ENCODE measurements at places on chromosomes 3 and 15. TPM values are rescaled to one million over a fixed set of nuclear protein-coding genes. Genes with fewer than 3 reads are reported as not detected.

GRCh38 chr3:158713094-158713499 lies 19.2 kb downstream of the RARRES1 start:
- no peak for DNase-seq

UMPS gene
- 6.6 TPM for polyA plus RNA-seq

GOLGA6A gene
- polyA plus RNA-seq: not detected

DNA sequence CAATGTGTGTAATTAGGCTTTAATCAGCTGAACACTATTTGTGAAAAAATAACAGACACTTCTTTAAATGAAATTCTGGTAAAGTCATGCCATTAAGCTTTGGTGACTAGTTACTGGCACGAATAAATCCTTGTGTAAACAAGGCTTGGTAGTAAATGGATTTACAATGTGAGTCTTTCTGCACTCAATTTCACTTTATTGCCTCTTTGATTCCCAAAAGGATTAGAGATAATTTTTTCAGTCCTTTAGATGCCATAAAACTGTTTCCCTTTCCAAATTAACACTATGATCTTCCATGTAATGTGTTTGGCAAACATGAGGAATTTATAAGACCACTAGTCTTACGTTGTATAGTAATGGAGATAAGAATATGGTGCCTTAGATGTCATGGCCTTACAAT lies 339.5 kb upstream of the DNAJC19 start:
- no peak for DNase-seq

DNA sequence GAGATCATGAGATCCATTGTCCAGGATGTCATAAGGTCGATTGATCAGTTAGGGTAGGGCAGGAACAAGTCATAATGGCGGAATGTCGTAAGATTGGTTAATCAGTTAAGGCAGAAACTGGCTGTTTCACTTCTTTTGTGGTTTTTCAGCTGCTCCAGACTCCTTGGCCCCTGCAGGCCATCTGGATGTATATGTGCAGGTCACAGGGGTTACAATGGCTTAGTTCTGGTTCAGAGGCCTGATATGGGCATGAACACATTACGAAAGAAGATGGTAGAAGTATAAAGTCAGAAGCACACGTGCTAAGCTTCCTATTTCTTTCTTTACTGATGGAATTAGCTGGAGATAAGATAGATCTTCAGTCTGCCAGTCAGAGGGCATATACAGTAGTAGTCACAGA lies 315.4 kb upstream of the LRRC3B start:
- no peak for DNase-seq

DNA sequence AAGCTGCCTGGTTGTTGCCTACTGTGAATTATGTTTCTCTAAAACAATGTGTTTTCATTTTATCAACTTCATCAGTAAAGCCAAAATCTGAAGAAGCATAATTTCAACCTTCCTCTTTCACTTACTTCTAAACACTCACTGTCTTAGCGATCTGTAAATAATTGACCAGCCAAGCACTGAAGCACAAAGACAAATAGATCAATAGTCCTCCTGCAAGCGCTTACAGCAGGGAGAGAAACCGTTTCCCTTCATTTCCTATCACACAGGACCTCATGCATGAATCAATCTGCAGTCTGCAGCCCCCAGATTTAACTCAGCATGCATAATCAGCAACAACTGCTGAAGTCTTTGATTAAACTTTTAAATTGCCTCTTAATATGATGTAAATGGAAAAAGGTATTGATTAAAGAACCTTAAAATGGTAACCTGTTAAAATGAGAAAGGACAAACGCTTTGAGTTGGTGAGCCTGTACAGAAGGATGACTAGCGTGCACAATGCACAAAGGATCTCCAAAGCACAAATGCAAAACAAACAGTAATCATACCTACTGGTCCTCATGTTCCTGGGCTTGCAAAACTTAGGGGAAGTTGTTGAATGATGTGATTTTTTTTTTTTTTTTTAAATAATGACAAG lies 370.2 kb upstream of the ZNF385D start:
- DNase-seq: no peak

SMAD3 gene
- 55.9 TPM for polyA plus RNA-seq

DNA sequence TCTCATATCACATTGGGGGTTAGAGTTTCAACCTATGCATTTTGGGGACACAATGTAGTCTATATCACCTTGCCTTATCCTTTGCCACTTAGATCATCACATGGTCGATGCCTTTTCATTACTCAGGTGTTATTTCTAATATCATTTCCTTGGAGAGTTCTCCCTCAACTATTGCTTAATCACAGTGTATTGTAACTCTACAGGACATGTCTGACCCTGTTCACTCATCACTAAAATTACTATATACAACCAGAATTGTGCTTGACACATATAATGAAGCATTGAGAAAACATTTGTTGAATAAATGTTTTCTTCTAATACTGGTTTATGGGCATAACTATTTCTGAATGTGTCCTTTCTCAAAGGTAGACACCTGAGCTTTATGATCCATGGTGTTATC lies 207.4 kb downstream of the EPHA6 start:
- no peak for DNase-seq

LMAN1L gene
- 1.1 TPM for polyA plus RNA-seq

DNA sequence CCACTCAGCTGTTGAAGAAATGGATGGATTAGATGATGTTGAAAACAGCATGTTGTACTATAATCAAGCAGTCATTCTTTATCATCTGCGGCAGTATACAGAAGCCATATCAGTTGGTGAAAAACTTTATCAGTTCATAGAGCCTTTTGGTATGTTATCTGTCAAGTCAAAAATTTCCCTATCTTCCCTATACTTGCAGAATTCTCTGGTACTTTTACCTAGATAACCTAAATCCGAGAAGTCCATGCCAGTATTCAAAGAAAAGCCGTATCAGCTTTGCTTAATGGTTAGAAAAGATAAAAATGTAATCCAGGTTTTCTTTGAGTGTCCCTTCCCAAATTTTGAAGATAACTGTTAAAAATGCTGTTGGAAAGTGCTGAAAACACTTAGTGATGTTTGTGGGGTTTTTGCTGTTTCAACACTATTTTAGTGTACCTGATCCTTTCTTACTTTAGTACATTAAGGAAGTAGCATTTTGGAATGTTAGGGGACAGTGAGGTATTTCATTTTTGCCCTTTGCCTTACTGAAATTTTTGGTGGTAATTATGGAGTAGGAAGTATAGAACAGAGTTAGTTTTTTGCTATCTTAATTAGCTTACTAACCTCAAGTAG lies 23.8 kb downstream of the CNOT10 start:
- no peak for DNase-seq

ADIPOQ gene
- polyA plus RNA-seq: not detected

SLCO2A1 gene
- polyA plus RNA-seq: not detected

DNA sequence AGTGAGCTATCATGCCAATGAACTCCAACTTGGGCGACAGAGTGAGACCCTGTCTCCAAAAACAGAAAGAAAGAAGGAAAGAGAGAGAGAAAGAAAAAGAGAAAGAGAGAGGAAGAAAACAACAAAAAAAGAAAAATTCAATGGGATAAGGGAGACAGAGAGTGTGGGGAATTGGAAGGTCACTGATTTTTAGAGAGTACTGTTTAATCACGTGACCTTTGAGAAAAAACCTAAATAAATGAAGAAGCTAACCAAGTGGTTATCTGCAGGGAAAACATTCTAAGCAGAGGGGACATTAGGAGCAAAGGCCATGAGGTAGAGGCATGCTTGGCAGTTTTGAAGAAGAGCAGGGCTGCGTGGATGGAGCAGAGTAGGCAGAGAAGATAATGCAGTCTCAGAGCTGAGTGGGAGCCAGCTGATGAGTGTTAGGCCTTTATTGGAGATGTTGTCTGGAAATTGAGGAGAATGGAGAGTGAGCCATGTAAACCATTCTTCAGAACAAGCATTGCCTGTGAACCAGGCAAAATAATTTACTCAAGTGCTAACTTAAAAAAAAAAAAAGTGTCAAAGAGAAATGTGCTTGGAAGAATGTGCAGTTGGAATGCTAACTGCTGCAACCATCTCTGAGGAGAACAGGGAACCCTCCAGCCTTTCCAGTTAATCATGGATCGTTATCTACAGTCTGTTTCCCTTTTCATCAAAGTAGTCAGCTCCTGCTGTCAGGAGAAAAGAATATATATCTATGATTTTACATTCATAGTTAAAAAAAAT lies 377.3 kb upstream of the SEMA6D start:
- DNase-seq: no peak

DNA sequence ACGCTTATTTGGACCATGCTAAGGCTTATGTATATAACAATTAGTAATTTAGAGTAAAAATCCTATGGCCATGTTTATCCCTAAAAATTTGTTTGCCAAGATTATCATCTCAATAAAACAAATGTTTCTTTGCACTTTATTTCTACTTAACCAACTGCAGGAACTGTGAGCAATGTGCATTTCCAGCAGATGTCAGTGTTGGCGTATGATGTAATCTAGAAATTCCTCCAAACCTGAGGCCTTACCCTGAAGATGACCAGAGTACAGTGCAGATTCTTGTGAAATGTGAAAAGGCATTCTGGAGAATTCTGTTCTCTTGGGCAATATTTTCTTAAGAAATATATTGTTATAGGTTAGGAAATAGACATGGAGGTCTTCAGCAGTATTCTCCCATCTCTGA lies 205.9 kb downstream of the MBNL1 start:
- peak; percentile 66 for DNase-seq

FOXL2 gene
- not detected for polyA plus RNA-seq

RARB gene
- not detected for polyA plus RNA-seq

DNA sequence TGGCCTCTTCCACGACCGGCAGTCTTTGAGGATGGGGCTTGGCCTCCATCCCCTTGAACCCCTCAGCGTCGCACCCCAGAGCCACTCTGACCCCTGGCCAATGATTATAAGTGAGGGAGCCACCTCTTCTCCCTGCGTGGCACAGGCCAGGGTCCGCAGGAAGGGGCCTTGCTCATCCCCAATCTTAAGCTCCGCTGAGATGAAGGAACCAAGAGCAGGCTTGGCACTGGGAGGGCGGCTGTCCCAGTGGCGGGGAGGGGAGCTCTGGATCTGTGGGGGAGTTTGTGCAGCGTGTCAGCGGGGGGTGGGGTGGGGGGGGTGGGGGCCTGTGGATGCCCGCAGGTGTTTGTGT lies 13.8 kb upstream of the ADPGK start:
- DNase-seq: no peak

DNA sequence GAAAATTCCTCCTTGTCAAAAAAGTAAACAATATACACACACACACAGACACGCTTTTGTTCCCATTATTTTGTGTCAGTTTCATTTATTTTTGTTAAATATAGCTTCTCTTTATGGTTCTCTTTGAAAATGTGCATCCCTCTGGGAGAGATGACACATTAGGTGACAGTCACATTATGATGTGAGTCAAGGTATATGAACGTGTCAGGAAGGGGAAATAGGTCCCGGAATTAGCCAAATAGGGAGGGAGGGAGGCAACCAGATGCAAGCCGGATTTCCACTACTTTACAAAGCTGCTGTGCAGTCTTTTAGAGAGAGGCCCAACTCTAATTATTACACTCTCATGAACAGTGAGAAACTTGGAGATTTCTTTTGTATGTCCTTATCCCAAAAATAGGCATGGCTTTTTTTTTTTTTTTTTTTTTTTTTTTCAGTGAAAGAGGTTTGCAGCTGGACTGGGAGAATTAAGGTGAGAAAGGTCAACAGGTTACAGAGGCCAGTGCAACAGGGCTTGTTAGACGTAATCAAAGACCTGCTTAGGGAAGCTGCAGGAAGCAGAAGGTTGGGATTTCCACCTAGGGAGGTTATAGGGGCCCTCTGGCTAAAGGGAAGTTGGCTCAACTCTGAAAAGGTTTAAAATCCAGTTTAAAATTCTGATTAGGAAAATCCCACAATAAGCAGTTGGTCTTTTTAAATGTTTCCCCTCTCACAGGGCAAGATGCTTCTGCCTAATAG lies 240.5 kb upstream of the UBE2E1 start:
- DNase-seq: no peak

GRCh38 chr3:172324611-172325203 lies 123.5 kb downstream of the GHSR start:
- no peak for DNase-seq

DNA sequence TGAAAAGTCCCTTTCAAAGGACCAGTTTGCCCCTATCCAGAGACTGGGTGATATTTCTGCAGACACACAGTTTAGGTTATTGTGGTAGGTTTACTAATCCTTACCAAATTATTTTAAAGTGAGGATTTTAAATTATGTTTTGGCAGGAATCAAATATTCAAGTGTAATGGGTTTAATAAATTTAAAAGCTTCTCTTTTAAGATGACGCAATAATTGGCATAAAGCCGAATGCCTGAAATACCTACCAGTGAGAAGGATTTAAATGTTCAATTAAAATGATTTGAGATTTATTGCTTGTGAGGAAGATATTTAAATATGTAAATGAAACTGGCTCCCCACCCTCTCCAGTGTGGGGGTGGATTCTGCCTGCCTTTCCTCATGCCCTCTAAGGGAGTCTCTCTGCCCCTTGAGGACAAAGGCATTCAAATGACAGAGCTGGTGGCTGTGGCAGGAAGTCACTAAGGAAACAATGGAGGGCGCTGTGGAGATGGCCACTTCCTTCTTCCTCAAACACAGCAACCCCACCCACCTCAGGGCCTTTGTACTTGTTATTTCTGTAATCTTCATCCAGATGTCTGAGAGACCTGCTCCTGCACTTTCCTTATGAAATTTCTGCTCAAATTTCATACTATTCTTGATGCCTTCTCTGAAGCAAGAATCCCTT lies 131.7 kb downstream of the TNIK start:
- peak; percentile 4 for DNase-seq

FGF12 gene
- 0.03 TPM for polyA plus RNA-seq

All from B cell (primary cell).